ELF-1 (cell line): ENCODE measurements at places on chromosomes 2 and 18.

DNA sequence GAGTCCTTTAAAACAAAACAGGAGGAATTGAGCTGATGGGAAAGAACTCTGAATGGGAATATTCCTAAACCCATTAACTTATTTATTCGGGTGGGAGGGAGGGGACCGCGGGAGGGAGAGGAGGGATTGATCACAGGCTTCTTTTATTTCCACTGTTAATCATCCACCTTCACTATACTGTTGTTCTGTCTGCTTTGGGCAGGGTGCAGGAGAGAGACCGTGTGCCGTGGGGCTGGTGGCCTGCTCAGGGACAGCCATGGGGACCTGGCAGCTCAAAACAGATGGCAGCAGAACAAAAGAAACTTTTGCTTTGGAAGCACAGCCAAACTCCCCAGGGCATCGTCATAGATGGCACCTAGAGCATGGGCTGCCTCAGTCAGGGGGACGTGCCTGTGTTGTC lies 195.3 kb downstream of the MGAT5 start:
- no peak for DNase-seq

- DNase-seq: no peak
Observed at GRCh38 chr2:224969095-224969494, 73.2 kb downstream of the DOCK10 start.

DNA sequence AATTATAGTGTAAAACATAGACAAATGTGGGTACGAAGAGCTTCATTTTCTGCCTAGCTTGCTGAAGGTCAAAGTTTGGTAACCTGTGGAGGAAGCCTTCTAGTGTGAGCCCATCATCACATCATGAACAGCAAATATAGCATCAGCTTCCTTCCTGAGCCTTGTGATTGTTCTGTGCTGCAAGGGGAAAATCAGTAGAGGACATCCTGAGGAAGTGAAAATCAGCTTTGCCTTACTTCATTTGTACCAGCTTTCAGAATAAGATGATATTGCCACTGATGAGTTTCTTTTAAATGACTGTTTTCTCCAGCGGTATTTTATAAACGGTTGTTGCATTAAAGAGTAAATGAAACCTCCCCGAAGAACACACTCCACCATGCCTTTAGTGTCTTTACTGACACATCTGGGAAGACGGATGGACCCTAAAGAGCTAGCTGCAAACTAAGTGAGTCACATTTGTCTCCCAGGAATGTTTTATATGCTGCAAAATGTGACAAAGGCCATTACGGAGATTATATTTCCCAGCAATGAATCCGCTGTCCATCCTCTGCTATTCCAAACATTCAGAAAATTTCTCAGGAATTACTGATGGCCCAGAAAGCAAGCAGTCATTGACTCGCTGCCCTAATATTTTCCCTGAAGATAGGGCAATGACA lies 1272.8 kb downstream of the SUCLG1 start:
- no peak for DNase-seq

- no peak for DNase-seq
Observed at GRCh38 chr2:99765731-99766318, 276.0 kb upstream of the REV1 start.

GRCh38 chr2:120804459-120804858 lies 68.8 kb downstream of the GLI2 start:
- no peak for DNase-seq

GRCh38 chr2:133338224-133338623 lies 230.0 kb downstream of the NCKAP5 start:
- DNase-seq: no peak

GRCh38 chr2:224532931-224533330 lies 52.2 kb downstream of the CUL3 start:
- no peak for DNase-seq

GRCh38 chr2:105525201-105525600 lies 126.3 kb upstream of the FHL2 start:
- no peak for DNase-seq

- no peak for DNase-seq
Observed at GRCh38 chr2:33903215-33903614, 304.1 kb upstream of the FAM98A start.

GRCh38 chr2:16121986-16122390 lies 181.6 kb downstream of the MYCN start:
- no peak for DNase-seq

DNA sequence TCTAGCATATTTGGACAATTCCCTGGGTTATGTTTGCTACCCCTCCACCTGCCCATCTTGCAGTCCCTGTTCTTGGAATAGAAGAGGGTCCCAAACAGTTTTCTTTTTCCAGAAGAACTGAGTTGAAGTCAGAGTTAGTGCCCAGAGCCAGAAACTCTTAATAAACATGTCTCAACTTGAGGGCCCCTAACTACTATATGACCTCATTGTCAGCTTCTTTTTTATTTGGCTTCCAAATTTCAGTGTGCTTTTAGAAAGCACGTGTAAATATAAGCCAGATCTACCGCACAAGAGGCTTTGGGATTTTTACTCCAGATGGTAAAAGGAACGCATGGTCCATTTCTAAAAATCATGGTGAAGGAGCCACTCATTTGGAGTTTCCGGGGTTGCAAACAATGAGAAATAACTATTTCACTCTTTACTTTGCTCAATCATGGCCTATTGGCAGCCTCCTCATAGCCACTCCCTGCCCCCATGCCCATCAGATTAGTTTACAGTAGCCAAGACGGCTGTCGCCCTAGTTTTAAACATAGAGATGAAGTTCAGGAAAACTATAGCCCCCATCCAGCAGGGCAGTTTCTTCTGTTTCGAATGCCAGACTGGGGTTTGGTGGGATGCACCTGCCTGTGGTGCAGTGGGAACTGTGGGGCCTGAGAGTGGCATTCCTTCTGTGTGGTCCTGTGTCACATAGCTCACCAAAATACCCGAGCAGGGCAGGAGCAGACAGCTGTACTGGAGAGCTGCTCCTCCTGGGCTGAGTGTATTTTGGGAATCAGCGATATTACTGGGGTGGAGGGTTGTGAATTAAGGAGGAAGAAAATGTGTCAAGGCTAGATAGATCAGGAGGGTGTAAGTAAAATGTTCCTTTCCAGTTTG lies 1.7 kb downstream of the MAPRE3 start:
- no peak for DNase-seq

DNA sequence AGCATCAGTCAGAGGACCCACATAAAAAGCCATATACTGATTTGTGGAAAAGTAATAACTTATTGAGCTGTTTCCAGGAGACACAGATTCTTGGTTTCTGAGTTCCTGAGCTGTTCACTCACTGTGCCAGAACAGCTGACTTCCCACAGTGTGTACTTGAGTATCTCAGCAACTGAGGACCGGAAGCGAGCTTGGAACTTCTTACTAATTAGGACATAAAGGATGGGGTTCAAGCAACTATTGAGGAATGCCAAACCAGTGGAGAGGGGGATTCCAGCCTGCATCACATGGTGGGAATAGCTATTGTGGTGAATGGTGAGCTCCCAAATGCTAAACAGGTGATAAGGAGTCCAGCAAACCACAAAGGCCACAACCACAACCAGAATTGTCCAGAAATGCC lies 16.4 kb downstream of the EEF1B2 start:
- DNase-seq: no peak
